Panc1 (cell line): ENCODE measurements at places on chromosomes 7 and 10. TPM values are rescaled to one million over a fixed set of nuclear protein-coding genes. Genes with fewer than 3 reads are reported as not detected.

The MBLAC1 gene
- 5.2 TPM for total RNA-seq

The MXI1 gene
- 12.1 TPM for total RNA-seq

The LIPJ gene
- not detected for total RNA-seq

The SCART1 gene
- 0.57 TPM for total RNA-seq

The VPS37D gene
- total RNA-seq: 4.4 TPM

The OR9A4 gene
- not detected for total RNA-seq

The ACTL6B gene
- not detected for total RNA-seq

DNA sequence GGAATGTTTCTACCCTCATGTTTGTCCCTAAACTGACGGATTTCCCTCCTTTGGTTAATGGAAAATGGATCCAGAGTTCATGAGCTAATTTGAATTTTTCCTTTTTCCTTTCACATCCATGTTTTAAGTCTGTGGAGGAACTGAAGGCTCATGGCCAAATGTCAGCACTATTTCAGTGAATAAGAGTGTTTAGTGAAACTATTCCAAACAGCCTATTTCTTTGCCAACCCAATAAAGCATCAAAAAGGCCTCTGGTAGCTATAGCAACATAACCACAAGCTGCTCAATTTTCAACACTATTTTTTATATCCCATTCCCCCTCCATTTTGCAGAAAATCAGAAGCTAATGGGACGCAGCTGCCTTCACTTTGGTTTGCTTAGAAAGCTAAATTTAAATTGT is 1454.1 kb downstream of the GATA3 start:
- no peak for DNase-seq

DNA sequence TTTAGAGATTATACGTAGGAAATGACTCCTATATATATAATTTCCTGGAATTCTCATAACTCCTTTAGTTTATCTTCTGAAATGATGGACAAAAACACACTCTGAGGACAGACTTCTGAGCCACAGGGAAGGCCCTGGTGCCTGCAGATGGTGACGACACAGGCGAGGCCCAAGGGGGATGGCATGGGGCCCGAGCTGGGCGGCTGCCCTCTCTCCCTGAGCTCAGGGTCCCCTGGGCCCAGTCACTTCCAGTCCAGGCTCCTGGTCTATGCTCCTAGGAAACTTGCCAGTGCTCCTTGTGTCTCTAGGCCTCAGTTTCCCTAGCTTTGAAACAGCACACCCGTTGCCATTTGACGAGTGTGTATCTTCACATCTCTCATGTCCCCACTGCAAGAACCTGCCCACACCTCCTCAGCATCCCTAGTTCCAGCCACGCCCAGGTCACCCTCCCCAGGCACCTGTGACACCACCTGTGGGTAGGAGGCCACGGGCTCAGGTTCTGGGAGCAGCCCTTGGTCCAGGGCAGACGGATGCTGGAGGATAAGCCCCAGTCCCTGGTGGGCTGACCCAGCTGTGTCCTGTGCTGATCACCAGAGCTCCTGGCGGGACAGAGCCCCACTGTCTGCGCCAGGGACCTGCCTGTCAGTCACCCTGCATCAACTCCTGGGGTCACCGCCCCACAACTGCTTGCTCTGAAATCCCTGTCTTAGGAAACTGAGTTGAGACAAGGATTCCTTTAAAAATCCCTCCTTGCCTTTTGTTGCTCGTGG is 23.4 kb upstream of the SHH start:
- DNase-seq: no peak

GRCh38 chr10:125158601-125159485 is 1.5 kb downstream of the CTBP2 start:
- no peak for DNase-seq

DNA sequence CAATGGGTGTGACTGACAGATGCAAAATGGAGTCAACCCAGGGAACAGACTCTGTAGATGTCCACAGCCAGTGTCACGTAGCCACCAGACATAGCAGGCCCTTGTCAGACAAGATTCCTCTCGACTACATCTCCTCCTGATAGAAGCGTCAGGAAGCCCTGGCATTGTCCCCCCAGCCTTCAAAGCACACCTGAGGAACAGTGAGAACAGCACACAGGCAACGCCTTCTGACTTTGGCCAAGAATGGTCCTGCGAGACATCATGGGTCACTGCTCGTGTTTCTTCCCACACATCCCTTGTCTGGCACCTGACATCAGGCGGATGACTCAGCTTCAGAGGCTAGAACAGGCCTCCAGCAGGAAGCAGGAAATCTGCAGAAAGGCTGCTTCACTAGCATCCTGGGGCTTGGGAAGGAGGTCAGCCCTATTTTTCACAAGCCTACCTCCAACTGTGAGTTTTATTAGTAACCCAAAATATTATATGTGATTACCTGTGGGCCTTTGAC is 52.8 kb upstream of the GPR26 start:
- no peak for DNase-seq

GRCh38 chr7:120131096-120131839 is 141.7 kb upstream of the KCND2 start:
- no peak for DNase-seq

- no peak for DNase-seq
Observed at GRCh38 chr7:90889210-90889609, 293.1 kb downstream of the CDK14 start.

DNA sequence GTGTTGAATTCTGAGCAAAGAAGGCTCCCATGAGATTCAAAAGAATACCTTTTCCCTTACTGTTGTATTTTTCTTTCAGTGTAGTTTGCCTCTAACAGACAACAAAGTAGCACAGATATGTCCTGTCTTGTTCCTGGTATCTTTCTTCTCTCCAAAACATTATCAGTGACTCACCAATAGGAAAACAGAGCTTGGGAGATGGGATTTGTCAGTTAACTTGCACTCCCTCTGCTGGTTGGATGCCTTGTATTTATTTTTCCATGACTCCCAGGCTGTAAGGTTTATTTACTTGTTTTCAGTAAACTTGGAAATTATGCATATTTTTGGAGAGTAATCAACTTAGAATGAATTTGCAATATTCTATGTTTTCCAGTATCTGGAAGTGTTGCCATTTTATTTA is 129.7 kb downstream of the SAMD9 start:
- no peak for DNase-seq

- DNase-seq: no peak
Observed at GRCh38 chr7:73909996-73910395, 49.0 kb downstream of the TMEM270 start.

GRCh38 chr10:86085686-86086085 is 280.9 kb downstream of the GRID1 start:
- no peak for DNase-seq

DNA sequence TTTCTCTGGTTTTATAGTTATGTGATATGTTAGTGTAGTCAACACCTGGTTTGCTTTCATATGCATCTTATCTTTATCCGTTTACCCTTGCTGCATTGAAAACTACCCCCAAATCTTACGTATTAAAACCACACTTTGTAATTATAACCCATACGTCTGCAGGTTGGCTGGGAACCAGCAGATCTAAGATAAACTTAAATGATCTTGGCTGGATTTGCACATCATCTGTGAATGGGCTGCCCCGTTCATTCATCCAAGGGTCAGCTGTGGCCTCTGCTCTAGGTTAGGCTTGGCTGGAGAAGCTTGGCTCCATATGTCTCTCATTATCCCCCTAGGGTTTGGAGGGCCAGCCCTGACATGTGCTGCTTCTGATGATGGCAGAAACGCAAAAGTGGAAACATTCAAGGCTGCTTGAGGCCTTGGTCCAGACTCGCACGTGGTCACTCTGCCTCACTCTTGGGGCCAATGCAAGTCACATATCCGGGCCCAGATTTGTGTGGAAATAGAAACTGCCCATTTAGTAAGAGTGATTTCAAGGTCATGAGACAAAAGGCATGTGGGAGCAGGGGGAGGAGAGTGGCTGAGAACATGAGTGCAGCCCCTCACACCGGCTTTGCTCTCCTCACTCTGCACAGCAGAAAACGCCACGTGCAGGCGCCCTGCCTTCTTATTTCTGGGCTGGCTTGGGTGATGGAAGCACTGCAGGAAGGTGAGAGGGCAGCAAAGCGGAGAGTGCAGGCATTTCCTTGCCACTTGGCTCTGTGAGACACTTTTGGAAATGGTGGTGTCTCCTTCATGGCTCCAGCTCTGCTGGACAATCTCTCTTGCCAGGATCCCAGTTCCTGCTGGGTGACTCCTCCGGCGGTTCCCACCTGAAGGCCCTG is 553.8 kb downstream of the GLRX3 start:
- no peak for DNase-seq

- DNase-seq: no peak
Observed at GRCh38 chr10:5933909-5934546, 43.3 kb downstream of the IL15RA start.

DNA sequence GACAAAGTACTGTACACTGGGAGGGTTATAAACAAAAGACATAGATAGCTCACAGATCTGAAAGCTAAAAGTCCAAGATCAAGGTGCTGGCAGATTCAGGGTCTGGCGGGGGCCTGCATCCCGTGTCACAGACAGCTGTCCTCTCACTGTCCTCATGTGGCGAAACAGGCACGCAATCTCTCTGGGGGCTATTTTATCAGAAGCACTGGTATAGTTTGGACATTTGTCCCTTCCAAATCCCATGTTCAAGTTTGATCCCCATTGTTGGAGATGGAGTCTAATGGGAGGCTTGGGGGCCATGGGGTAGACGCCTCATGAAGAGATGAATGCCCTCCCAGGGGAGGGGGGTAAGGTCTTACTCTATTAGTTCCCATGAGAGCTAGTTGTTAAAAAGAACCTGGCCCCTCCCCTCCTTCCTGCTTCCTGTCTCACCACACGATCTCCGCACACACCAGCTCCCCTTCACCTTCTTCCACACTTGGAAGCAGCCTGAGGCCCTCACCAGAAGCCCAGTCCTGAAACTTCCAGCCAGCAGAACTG is 72.5 kb upstream of the UCN3 start:
- no peak for DNase-seq
